GM04503 (cell line): ENCODE measurements at places on chromosomes 3 and 15.

GRCh38 chr15:44666210-44667038, 3.0 kb upstream of the SPG11 start:
- DNase-seq: no peak

DNA sequence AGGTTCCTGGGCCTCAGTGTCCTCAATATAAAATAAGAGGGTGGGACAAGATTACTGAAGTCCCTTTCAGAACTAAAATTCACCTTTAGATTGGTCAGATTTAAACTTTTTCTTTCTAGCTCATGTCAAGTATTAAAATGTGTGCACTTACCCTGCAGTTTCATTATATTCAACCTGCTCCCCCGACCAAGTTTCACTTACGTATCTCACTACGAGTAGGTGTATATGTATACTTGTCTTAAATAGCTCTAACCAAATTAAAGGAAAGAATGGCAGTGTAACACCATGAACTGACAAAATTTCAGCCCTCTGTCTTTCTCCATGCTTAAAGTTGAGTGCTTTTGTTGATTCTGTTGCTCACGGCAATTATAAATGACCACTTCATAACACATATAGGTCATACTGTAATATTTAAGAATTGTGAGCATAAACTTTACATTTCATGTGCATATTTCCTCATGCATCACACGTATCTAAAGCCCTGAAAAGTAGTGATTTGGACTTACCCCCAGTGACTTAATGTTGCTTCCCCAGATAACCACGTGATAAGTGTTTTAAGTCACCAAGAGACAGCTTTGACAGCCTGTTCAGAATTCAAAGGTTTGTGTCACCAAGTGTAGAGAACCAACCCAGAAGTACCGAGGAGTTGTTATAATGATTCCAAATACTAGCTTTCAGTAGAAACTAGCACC, 70.0 kb downstream of the PGPEP1L start:
- DNase-seq: no peak

DNA sequence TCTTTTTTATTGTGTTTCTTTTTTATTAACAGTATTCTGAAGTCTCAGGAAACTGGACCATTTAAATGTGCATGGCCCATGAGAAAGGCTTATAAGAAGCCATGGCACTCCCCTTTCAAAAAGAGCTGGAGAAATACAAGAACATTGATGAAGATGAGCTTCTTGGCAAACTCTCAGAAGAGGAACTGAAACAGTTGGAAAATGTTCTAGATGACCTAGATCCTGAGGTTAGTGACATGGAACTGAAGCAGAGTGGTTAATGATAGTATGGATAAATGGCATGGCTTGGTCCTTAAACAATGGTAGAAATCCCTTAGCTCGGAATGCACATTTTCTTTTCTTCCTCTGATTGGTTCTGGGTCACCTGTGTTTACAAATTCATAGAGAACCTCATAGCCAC, 14.9 kb downstream of the TMOD2 start:
- DNase-seq: no peak

DNA sequence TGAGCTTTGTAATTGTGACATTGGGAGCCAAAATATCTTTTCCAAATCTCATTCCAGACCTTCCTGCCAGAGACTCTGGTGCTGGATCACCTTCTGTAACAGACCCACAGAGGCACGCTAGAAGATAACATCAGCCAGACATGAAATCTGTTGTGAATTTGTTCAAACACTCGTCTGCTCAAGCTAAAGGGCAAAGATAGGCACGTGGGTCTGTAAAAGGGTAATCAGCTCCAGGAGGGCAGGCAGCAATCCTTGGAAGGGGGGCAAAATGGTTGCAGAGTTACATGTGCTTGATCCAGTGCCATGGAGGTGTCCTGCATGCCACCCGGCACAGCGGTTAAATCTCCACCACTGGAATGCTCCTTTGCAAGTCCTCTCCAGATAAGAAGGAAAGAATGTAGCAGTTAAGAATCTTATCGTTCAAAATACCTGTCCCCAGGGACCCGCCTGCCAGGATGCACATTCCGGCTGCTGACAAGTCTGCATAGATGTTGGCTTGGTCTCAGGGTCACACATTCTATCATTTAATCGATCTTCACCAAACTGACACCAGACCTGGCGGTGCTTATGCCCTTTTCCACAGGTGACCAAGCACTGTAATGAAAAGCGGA, 74.8 kb downstream of the ADAMTS9 start:
- DNase-seq: no peak

DNA sequence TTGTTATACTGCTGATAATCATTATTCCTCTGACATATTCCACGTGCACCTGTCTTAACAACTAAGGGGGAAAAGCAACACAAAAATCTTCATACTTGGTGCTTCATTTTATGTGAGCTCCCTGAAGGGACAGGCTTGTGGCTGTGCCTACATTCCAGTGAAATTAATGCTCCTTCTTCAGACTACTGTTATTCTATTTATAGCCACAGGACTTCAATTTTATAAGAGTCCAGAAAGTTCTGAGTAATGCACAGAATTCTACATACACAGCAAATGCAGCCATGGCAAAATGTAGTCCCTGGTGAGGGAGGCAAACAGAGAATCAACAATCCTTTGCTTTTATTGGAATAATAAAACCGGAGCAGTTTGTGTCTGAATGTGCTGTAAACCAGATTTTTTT, 417.1 kb downstream of the RBMS3 start:
- peak; percentile 40 for DNase-seq
